ENCODE measurements at places on chromosomes 1 and 21.

- peak overlapping the region; percentile 94 for H3K27ac ChIP-seq
- H3K4me1 ChIP-seq = peaks cover 69% of the 10 kb centered on the region
- H3K36me3 ChIP-seq = peaks cover 37% of the 10 kb centered on the region
These were observed 17.6 kb downstream of the HSPG2 start for GRCh38 chr1:21919520-21919919.

DNA sequence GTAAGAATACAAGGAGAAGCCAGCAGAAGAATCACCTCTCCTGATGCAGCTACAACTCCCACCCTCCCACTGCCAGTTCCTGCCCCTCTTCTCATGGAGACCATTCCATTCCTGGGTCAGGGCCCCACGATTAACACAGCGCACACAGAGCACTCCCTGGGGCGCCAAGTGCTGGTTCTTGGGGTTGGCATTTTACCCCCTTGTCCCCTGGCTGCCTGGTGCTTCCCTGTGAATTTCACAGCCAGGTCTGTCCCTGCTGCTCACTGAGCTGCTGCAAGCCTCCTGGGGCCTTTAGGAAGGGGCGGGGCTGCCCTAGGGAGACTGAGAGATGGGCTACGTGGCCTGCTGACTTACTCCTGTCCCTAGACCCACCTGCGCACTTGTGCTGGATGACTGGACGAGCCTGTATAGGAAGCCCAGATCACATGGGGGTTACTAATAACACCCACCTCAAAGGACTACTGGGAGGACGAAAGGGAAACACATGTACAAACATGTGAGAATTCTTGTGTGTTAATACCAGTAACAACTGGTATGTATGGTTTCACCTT lies 4.8 kb downstream of the ZNF672 start:
- H3K27ac ChIP-seq = peak overlapping the region; percentile 83
- H3K4me1 ChIP-seq = peaks cover 25% of the 10 kb centered on the region
- no peaks in the 10 kb centered on the region for H3K27me3 ChIP-seq
- no peak for DNase-seq
- no peaks in the 10 kb centered on the region for H3K36me3 ChIP-seq

DNA sequence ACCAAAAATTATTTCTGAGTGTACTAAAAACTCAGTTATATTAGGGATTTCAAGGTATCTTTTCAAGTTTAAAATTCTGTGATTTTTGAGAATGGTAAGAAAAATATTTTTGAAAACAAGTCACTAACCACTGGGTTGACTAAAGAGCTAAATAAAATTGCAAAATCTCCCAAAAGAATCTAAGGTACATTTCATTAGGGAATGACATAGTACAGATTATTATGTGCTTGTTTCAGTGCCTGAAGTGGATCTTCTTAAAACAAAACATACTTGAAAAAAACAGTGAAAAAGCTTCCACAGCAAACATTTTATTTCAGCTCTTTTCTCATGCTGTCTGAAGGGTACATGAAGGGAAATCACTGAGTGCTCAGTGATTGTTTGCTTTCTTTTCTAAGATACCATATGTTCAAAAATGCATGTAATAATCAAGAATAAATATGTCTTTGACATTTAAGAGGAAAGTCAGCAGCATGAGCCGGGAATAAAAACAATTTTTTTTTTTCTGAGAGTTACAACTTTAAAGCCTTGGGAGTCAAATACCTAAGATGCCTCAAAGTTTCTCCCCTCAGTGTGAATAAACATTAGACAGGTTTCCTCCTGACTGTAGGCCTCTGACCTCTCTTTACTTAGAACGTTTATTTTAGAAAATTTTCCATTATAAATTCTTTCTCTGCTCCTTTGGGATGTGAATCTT lies 200.7 kb downstream of the KCNT2 start:
- peak overlapping the region; percentile 32 for H3K4me3 ChIP-seq
- peaks cover 54% of the 10 kb centered on the region for H3K4me1 ChIP-seq
- H3K27ac ChIP-seq = peak overlapping the region; percentile 76
- DNase-seq = peak; percentile 17

DNA sequence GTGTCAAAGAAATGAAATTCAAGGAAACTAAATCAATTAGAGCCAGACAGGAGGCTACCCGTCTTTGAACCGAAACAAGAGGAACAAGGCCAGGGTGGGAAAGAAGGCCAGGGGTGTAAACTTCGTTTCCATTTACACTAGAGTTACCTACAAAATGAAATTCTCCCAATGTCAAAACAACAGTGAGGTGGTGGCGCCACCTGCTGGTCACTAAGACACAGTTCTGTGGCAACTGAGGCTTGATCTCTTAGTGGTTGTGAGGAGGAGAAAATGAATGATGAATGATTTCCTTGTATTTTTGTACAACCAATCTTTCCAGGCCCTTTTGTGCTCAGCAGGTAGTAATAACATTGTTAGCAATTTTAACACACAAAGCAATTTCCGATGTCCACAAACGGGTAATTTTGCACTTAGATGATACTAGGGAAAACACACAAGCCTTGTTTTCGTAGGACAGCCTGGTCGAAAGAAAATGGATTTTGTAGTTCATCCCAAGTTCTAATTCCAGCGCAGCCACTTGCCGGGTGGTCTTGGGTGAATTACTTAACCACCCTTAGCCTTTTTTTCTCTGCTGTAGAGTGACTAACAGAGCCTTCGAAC lies 54.8 kb upstream of the SOD1 start:
- no peaks in the 10 kb centered on the region for H3K36me3 ChIP-seq
- peak; percentile 34 for DNase-seq
- no peaks in the 10 kb centered on the region for H3K4me1 ChIP-seq
- H3K27ac ChIP-seq = no peak overlapping the region

- H3K27me3 ChIP-seq = no peaks in the 10 kb centered on the region
- no peaks in the 10 kb centered on the region for H3K36me3 ChIP-seq
- peak overlapping the region; percentile 20 for H3K27ac ChIP-seq
- H3K4me3 ChIP-seq = no peak overlapping the region
- H3K4me1 ChIP-seq = peaks cover 46% of the 10 kb centered on the region
- DNase-seq = peak; percentile 27
These were observed 4.6 kb downstream of the GPSM2 start for GRCh38 chr1:108881369-108881768.

DNA sequence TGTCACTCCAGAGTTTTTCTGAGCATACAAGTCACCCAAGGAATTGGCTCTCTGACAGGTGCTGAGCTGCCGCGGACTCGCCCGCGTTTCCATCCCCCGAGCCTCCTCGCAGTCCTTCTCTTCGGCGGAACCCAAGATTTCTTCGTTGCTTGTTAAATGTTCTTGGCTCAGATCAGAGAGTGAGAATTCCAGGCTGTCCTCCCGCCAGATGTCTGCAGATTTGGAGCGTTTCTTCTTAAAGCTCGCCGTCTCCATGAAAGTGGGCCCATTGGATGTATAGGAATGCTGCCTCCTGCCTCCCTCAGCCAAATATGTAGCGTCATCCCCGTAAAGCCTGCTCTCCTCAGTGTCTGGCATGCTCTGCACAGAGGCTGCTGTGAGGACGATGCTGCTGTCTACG lies 77.8 kb downstream of the TIAM1 start:
- peaks cover 8% of the 10 kb centered on the region for H3K27me3 ChIP-seq
- H3K4me3 ChIP-seq = no peak overlapping the region
- H3K36me3 ChIP-seq = no peaks in the 10 kb centered on the region
- H3K27ac ChIP-seq = no peak overlapping the region
- no peak for DNase-seq
- H3K4me1 ChIP-seq = no peaks in the 10 kb centered on the region

DNA sequence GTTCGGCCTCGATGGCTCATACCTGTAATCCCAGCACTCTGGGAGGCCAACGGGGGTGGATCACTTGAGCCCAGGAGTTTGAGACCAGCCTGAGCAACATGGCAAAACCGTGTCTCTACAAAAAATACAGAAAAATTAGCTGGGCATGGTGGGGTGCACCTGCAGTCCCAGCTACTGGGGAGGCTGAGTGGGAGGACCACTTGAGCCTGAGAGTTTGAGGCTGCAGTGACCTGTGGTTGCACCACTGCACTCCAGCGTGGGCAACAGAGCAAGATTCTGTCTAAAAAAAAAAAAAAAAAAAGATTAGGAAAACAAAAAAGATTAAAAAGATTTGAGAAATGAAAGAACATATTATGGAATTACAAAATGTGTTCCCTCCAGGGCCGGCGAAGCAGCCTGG lies 18.4 kb upstream of the IFNAR2 start:
- DNase-seq = no peak
- peaks cover 27% of the 10 kb centered on the region for H3K4me1 ChIP-seq
- H3K27ac ChIP-seq = no peak overlapping the region
- H3K27me3 ChIP-seq = peaks cover 16% of the 10 kb centered on the region
- no peaks in the 10 kb centered on the region for H3K36me3 ChIP-seq
- H3K4me3 ChIP-seq = no peak overlapping the region

DNA sequence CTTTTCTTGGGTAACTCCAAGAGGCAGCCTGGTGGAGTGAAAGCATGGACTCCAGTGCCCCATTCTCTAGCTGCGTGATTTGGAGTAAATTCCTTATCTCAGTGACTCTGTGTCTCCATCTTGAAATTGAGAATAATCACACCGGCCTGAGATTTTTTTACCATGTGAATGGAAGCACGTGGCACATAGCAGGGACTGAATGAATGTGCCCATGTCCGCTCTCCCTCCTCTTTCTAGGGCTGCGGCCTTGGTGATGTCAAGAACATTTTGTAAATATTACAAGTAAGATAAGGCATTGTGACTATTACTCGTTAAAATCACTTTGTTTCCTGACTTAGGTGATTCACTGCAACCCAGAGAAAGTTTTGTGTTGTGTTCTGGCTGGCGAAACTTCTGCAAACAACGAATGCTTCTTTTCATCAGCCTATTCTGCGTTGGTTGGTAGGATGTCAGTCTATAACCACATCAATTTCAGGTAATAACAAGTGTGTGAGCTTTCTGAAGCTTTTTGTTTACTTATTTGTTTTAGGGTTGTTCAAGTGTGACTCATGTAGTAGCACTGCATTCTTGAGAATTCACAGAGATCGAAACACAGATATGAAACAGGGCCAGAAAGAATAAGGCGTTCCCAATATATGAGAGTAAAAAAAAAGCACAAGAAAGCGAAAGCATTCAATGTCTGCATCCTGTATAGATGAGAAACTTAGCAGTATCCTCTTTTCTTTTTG lies 135.7 kb upstream of the SLC45A1 start:
- H3K4me1 ChIP-seq = peaks cover 15% of the 10 kb centered on the region
- H3K4me3 ChIP-seq = peak overlapping the region; percentile 55
- no peaks in the 10 kb centered on the region for H3K27me3 ChIP-seq
- H3K36me3 ChIP-seq = peaks cover 19% of the 10 kb centered on the region

- no peak for DNase-seq
- H3K4me3 ChIP-seq = no peak overlapping the region
- H3K36me3 ChIP-seq = peaks cover 6% of the 10 kb centered on the region
These were observed 449.8 kb downstream of the OMA1 start for GRCh38 chr1:58096714-58097113.

GRCh38 chr1:155085504-155086127 lies 7.0 kb downstream of the EFNA3 start:
- peak overlapping the region; percentile 98 for H3K4me3 ChIP-seq
- H3K36me3 ChIP-seq = no peaks in the 10 kb centered on the region
- H3K27me3 ChIP-seq = peaks cover 34% of the 10 kb centered on the region

Data from HFFc6 (cell line).